Endodermal cell (in vitro differentiated cells): ENCODE measurements at places on chromosomes 12 and 14. TPM values are rescaled to one million over a fixed set of nuclear protein-coding genes. Genes with fewer than 3 reads are reported as not detected.

The GUCY2C gene
- total RNA-seq: 2.4 and 2.6 TPM in 2 replicates

The GPR84 gene
- total RNA-seq: not detected in 3 replicates

DNA sequence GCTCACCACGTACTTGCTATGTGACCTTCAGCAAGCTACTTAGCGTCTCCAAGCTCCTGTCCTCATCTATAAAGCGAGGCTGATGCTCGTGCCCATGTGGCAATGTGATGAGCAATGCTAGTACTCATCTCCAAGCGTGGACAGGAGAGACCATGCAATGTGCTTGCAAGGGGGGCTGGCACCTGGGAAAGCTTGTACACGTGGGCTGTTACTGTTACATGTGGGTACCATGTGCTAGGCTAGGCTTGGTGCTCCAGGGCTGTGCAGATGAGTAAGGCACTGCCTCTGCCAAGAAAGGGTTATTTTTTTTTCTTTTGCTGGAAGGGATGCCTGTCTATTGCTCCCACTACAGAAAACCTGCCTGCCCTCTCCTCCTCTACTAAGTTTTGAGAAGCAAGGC lies 46.6 kb downstream of the TSPAN11 start:
- no peak for DNase-seq

The CACNA1C gene
- 0.86 to 1.5 TPM (median 1.4 TPM) in 3 replicates for total RNA-seq

The GLI1 gene
- total RNA-seq: 1.1 to 3.4 TPM (median 2.5 TPM) in 3 replicates

The ANO4 gene
- total RNA-seq: 3.2 and 3.4 TPM in 2 replicates

DNA sequence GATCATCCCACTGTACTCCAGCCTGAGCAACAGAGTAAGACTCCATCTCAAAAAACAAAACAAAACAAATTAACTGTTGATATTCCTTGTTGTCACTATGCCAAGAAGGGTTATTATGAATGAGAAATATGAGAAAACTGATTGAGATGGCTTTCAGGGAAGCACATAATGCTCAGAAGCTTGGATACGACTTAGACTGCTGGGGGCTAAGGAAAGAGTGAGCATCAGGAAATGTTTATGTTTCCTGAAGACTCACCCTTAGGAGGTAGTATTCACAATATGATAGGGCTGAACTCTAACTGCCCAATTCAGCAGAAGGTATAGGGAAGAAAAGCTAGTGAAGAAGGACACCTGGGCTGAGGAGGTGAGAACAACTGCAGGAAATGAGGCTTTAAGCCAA lies 6.3 kb downstream of the STYK1 start:
- no peak for DNase-seq

The SDR9C7 gene
- 0.19 to 0.42 TPM in 2 of 3 replicates, not detected in the other for total RNA-seq

GRCh38 chr12:7542813-7543212 lies 39.2 kb upstream of the CD163 start:
- no peak for DNase-seq
